Neural crest cell (in vitro differentiated cells): ENCODE measurements at places on chromosomes 6 and 20. TPM values are rescaled to one million over a fixed set of nuclear protein-coding genes. Genes with fewer than 3 reads are reported as not detected.

- DNase-seq = no peak
These were observed 35.7 kb downstream of the OGFRL1 start for GRCh38 chr6:71324194-71324785.

Gene CCN6
- total RNA-seq = not detected in 2 replicates

GRCh38 chr6:166488076-166488685, 98.3 kb downstream of the RAMACL start:
- no peak for DNase-seq

DNA sequence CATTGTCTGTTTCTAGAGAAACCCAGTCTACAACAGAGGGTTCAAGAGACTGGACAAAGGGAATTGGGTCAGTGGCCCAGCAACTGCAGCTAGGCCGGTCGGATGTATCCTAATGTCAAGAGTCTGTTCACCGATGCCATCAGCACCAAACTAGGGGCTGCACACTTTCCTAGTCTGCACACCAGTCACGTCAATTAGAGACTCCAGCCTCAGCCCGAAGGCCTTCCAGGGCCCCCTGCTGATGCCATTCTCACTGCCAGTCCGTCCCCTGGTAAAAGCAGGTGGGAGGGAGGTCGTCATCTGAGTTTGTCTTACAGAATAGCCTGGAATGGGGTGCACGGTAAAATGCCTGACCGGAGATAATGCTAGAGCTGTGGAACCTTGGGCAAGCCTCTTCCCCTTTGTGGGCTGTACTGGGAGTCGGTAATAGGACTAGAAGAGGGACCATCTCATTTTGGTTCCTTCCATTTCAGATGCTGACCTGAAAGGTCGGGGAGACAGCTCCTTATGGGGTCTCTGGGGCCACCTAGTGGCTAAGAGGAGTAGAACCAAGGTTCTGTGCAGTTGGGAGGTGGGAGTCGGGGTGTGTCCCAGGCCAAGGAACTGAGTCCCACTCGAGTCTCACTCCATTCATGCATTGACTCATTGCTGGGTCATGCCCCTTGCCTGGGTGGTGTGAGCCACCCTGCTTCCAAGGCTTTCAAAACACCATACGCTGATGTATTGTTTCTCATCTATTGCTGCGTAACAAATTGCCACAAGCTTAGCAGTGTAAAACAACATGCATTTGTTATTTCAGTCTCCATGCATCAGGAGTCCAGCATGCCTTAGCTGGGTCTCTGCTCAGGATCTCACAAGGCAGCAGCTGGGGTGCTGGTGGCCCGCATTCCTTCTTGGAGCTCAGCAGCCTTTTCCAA, 5.1 kb downstream of the SOX12 start:
- peak; percentile 52 for DNase-seq
